ENCODE measurements at places on chromosomes 6 and 20.

DNA sequence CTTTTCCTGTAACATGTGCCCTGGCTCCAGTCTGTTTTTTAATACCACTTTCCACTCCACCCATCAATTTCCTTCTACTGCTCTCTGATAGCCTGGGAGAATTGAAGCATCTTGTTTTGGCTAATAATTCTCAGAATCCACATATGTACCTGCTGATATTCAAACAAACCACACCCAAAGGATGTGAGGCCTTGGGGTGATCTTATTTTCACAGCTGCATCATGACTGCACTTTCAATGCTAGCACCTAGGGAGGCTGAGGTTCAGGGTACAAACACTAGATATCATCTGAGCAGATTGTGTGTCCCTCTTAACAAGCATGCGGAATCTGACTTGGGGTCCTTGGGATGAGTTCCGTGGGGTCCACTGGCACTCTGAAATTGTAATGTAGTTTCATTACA lies 12.7 kb downstream of the FNDC1 start:
- no peak for DNase-seq

DNA sequence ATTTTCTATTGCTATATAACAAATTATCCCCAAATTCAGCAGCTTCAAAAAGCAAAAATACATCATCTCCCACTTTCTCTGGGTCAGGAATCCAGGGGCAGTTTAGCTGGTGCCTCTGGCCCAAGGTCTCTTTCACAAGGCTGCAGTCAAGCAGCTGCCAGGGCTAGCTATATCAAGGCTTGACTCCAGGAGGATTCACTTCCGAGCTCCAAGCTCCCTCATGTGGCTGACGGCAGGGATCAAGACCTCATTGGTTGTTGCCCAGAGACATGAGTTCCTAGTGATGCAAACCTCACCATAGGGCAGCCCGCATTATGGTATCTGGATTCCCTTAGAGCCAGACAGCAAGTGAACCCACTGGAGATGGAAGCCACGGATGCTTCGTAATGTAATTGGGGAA lies 1.3 kb upstream of the VNN1 start:
- no peak for DNase-seq

GRCh38 chr6:112911959-112912358 lies 564.8 kb downstream of the RFPL4B start:
- DNase-seq = no peak

DNA sequence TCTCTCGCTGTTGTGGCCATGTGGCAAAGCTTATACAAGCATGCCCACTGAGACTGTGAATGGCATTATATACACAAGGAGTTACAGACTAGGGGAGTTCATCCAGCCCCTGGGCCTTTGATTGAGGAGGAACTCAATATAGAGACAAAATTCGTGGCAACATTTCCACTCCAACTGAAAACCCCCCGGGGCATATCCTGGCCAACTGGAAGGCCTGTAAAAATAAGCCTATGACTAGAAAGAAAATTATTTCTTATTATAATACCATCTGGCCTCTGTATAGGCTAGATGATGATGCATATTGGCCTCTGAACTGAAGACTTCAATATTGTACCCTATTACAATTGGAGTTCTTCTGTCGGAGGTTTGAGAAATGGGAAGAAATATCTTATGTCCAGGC lies 175.5 kb upstream of the GJE1 start:
- no peak for DNase-seq

DNA sequence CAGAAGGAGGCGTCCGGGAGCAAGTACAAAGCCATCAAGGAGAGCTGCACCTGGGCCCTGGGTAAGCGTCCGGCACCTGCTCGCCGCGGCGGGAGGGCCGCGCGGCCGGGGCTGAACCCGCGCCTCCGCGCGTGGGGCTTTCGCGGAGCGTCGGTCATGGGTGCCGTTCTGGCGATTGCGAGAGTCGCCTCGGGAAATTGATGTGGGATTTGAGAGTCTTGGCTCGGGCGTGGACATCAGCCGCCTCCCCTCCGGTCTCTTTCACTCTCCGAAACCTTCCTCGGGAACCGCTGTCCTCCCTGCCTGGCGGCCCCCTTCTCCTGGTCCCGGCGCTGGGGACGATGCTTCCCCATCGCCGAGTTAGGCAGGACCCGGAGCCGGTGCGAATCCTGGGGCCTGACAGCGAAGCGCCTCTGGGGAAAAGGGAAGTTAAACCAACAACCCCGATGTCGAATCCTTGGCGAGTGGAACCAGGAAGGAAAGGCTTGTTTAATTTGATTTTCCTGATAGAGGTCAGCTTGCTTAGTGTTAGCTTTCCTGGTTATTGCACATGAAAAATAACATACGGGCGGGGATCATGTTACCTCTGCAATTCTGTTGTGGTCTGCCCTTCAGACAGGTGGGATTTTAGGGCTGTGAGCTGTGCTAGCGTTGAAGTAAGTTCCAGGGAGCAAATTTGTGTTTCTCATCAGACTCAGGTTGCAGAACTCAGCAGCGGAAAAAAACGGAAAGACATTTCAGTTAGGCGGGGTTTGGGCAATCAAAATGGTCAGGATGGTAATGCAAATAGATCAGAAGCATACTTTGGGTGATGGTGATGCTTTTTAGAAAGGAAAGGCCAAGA lies 594 bp downstream of the ARFGEF3 start:
- no peak for DNase-seq

DNA sequence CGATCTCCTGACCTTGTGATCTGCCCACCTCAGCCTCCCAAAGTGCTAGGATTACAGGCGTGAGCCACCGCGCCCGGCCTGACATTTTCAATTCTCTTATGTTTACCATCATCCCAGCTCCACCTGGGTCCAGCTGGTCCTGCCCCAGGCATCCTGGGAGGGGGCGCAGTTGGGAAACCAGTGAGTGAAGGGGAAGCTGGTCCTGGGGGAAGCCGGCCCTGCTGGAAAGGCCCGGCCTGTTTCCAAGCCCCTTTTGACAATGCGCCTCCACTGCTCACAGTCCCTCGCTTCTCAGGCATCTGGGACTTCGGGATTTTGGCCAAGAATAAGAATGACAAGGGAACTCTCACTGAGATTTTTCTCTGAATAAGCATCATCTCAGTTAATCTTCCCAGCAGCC lies 14.2 kb downstream of the SLC13A3 start:
- DNase-seq = no peak

GRCh38 chr6:5054245-5054873 lies 30.8 kb upstream of the PPP1R3G start:
- DNase-seq = no peak

DNA sequence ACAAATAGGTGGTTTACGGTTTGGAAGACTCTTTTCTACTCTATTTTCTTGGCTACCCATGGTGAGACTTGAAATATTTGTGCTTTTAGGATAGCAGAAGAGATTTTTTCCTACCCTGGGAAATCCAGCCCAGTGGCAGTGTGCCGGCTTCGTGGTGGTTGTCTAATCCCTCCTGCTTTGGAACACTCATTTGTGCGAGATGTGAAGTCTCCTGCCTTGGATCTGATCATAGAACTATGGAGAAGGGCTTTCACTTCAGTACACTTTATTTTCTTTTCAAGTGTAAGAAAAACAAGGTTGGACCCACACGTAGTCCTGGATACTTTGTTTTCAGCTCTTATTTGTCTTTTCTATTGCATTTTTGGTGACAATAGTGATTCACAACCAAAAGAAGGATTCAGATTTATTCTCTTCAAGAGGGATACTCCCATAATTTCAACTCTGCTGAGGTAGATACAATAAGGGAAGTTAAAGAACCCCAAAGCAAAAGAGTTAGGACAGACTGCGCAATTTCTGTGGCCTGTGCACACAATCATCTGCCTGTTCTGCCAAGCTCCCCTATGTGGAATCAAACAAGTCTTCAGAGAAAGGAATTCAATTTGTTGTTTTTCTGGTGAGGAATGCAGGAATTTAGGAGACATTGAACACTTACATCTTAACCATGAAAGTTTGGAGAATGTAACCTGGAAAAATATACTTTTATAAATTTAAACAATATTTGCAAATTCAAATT lies 413.2 kb downstream of the GJA1 start:
- DNase-seq = no peak

GRCh38 chr20:34500823-34501222 lies 15.4 kb upstream of the DYNLRB1 start:
- no peak for DNase-seq

DNA sequence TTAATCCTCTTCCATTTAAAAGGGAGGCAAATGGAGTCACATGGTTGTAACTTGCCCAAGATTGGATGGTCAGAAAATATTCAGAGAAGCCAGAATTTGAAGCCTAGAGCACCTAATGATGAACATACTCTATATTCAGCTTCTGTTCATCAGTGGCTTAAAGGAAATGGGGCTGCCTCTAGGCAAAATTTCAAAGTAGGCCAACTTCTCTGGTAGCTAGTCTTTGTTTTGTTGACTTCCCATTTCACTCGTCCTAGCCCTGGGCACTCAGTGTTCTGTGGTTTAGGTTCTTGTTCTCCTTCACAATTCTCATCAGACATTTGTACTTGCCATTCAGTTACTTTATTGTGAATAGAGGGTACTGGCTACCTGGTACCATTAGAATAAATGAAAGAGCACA lies 13.2 kb downstream of the MAP3K7 start:
- peak; percentile 35 for DNase-seq

GRCh38 chr6:38555606-38556005 lies 84.1 kb downstream of the BTBD9 start:
- DNase-seq = no peak

DNA sequence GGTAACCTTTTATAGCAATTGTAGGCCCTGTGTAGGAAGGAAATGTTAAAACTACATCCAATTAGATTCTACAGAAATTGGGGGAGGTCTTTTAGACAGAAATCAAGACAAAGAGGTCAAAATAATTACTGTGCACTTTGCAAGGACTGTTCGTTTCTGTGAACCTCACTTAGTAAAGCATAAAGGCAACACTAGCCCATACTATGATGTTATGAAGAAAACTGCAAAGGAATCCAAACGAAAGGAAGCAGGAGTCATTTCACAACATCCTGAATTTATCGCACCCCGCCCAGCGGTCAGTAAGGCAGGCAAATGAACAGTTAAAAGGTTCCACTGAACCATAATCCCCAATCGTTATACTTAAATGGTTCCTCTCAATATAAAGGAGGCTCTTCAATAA lies 429.5 kb upstream of the ARID1B start:
- no peak for DNase-seq

DNA sequence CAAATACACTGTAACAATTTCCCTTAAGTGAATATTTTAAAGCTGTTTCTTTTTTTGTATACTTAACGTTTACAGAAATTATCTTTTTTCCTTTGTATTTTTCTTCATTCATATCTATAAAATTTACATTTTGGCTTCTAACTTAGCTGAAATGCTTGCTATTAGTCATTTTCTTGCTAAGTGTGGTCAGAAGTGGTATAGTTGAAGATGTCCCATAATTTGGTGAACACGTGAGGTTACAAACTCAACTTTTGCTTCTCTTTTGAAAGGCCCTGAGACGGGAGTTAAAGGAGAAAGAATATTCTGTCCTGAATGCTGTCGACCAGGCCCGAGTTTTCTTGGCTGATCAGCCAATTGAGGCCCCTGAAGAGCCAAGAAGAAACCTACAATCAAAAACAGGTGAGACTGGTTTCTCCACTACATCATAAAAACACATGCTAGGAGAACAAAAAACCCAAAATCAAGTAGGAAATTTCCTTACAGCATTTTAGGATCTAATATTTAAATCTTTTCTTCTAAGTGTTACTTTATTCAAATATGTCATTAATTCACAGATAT lies 445.0 kb downstream of the UTRN start:
- no peak for DNase-seq

- DNase-seq = no peak
Observed at GRCh38 chr6:55388211-55388610, 60.9 kb downstream of the GFRAL start.

- DNase-seq = no peak
Observed at GRCh38 chr6:68776354-68776753, 141.3 kb downstream of the ADGRB3 start.

GRCh38 chr20:53129563-53129962 lies 157.4 kb downstream of the TSHZ2 start:
- no peak for DNase-seq

- DNase-seq = no peak
Observed at GRCh38 chr6:4554645-4555044, 221.6 kb upstream of the CDYL start.

- DNase-seq = no peak
Observed at GRCh38 chr20:50630578-50631263, 60.6 kb downstream of the RIPOR3 start.

- no peak for DNase-seq
Observed at GRCh38 chr6:28215425-28215824, 9.7 kb upstream of the ZSCAN9 start.

- DNase-seq = no peak
Observed at GRCh38 chr20:46998477-46999240, 104.0 kb downstream of the EYA2 start.

DNA sequence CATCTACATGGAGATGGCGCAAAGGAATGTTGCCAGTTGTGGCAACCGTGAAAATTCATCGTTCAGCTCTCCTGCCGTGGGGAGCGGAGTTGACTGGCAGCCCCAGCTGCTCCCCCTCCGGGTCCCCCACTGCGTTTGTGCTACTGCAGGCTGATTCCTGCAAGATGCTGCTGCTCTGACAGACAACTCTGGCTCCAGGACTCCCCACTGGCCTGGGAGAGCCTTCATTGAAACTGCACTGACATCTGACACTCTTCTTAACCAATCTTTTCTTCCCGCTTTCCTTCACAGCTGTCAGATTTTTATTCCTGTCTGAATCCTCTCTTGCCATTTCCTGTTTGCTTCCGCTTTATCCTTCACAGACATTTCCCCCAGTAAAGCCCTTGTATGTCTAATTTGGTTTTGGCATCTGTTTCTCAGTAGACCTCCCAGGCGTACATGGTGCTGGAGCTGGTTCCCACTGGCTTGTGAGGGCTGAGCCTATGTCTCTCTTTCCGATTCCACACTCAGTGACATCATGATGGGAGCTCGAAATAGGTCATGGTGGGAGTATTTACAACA lies 9.5 kb upstream of the ATRN start:
- DNase-seq = no peak

DNA sequence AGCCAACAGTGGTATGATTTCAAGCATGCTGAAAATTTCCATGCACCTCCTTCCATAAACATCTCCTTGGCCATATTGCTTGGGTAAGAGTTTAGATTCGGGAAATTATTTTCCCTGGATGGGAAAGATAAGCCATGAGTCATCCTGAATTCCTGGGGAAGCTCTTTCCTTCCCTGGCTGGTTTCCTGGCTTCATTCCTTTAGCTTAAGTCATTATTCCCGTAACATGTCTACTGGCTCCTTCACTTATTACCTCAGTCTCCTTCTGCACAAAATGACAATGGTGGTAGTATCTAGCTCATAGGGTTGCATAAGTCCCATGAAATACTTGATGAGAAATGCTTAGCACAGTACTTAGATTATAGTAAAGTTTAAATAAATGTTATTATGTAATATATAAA lies 27.6 kb downstream of the TINAG start:
- DNase-seq = no peak

- DNase-seq = no peak
Observed at GRCh38 chr20:24546232-24546892, 76.9 kb downstream of the SYNDIG1 start.

GRCh38 chr20:45392733-45393132 lies 14.6 kb upstream of the TP53TG5 start:
- DNase-seq = no peak

DNA sequence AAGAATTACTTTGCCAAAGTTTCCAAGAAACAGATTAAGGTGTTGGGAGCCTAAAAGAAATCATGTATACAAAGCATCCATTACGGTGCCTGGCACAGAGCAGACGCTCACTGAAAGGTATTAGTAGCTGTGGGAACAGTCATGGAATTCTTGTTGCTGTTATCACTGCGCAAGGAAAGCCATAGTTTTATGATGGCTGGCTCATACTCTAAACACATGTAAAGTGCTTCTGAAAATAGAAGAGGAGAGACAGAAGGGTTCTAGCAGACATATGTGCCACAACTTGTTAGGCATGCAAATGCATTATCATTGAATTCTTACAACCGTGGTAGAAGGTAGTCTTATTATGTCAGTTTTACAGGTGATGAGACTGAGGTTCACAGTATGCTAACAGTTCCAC lies 112.4 kb downstream of the TENT5A start:
- DNase-seq = no peak
